ENCODE measurements at places on chromosomes 6 and 20. TPM values are rescaled to one million over a fixed set of nuclear protein-coding genes. Genes with fewer than 3 reads are reported as not detected.

CD93 gene
- 0.05 TPM for total RNA-seq

TSHZ2 gene
- total RNA-seq = 0.23 TPM

- no peak for DNase-seq
Measured at GRCh38 chr20:43984587-43984986, 69.9 kb downstream of the TOX2 start.

TINAG gene
- not detected for total RNA-seq

DNA sequence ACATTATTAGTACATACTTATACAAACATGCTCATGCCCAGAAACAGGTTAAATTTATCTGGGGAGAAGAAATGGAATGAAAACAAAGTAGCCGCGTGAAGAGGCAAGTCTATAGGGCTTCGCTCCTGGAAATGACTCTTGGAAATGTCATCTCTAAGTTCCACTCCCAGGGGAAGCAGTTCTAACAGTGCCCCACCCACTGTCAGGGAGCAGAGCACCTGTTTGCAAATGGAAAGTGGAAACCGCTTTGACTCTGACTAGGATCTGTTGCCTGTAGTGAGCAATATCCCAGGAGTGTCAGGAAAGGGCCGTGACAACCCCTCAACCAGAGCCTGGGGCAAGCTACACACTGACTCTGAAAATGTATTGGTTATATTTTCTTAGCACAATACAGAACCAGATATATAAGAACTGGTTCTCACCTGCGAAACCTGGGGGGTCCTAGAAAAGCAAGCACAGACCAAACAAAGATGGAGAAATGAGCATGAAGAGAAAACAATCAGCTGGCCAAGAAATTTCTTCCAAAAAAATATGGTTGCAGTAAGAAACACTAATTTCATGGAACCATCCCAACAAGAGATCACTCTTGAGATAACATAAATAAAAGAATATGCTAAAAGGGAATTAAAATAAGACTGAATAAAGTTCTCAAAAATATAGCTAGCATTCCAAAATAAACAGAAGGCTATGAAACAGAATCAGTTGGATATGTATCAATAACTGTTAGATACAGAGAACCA is 47.5 kb upstream of the CRISP1 start:
- DNase-seq = no peak
